ENCODE measurements at places on chromosomes 3 and 15.

- no peak for DNase-seq
These were observed 105.4 kb downstream of the CLASP2 start for GRCh38 chr3:33612607-33613006.

DNA sequence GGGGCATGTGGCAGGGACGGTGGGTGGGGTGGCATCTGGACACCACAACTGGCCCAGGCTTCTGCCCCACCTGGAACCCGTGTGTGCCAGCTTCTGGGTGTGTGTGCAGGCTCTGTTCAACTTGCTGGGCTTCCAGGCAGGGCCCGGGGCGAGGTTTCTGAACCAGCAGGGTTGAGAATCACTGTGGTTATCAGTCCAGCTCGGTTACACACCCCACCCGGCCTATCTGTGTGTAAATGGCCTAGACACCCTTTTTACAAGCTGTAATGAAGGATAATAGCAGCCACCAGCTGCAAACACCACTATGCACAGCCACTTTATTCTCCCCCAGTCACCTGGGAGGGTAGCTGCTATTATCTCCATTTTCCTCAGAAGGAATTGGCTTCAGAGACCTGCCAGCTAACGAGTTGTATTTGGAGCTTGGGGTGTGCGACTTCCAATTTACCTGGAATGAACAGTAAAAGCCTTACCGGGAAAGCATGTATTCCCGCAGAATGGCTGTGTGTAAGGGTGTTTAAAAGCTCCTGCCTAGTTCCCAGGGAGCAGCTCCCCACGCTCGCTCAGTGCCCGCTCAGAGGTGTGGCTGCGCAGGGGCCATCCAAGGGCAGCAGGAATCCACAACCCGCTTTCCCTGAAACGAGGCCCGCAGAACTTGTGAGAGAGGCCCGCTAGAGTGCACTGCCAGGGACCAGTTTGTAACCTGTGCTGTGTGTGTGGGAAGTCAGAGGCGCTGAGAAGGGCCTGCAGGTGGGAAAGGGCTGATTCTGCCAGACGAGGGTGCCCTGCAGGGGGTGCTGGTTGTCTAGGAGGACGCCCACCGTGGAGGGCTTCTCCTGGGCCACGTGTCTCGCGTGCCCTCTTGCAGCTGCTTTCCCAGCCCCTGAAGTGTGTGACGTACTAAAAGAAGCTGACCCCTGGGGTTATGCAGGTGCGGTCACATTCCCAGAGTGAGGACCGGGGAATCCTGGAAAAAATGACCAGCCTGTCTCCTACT, 83.5 kb downstream of the C3orf70 start:
- no peak for DNase-seq

GRCh38 chr15:31513178-31513577, 186.5 kb downstream of the KLF13 start:
- no peak for DNase-seq

DNA sequence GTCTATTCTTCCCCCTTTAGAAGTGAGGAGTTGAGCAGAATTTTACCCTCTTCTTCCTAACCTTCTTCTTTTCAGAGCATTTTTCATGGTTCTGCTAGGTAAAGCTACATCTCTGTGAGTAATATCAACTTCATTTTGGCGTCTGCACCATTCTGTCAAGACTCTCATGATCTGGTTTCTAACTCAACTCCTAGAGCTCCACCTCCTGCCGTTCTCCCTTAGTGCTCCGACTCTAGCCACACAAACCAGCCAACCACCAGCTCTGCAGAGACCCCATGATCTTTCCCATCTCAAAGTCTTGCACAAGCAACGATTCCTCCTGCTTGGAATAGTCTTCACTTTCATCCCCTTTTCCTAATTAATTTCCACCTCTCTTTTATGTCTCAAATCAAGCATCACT, 193.9 kb upstream of the TMC3 start:
- DNase-seq = no peak

- DNase-seq = no peak
These were observed 4.4 kb downstream of the NAALADL2 start for GRCh38 chr3:174863488-174863887.

GRCh38 chr3:122880624-122881023, 85.8 kb downstream of the SLC49A4 start:
- DNase-seq = no peak

GRCh38 chr3:51669241-51670052, 1.6 kb upstream of the TEX264 start:
- DNase-seq = no peak

DNA sequence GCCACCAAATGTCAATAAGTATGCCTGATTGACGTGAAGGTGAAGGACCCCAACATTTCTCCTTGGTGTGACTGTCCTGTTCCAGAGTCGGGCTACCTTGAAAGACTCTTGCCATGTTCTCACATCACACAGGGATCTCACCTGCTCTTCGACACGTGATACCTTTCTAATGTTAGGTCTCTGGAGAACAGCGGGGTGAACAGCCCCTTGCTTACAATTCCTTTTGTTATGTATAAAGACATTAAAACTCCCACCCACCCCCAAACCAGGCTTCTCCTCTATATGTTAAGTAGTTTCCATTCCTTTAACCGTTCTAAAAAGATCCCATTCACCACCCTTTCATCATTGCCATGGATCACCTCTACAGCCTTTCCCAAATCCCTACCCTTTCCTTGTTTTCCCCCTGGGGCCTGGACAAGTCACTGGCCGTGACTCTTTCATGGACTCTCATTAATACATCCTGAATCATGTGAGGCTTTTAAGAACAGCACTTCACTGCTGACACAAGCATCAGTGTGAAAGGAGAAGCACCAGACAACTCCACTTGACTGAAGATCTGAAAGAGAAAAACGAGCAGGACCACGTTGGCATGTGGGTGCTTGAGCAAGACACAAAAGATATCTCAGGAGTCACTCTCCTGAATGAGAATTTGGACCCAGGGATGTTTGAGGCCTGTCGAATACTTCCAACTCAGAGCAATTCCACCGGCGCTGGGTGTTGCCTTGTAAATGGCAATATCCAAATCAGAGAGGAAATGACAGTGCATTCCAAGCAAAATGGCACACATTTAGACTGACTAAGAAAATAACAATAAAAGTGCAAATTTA, 115.0 kb downstream of the FOXP1 start:
- no peak for DNase-seq

- no peak for DNase-seq
These were observed 38.2 kb upstream of the CHST2 start for GRCh38 chr3:143081365-143081764.

- no peak for DNase-seq
These were observed 69.9 kb downstream of the LDHAL6B start for GRCh38 chr15:59276225-59277178.

All from brain pericyte (primary cell).